NCI-H510A (cell line): ENCODE measurements at places on chromosomes 2 and 18.

DNA sequence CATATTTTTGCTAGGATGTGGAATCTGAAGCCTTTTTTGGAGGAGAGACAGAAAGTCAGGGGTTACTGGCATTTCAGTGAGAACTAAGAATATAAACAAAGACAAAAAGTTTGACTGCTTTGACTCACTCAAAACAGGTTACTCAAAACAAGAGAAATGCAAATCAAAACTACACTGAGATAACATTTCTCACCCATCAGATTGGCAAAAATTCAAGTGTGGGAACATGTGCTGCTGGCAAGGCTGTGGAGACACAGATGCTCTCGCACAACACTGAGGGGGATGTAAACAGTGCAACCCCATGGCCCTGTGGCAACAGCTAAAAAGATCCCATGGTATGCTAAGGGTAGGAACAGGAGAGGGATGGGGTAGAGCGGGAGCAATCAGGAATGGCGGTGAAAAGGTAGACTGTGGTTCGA lies 86.6 kb downstream of the DTNB start:
- DNase-seq: no peak

DNA sequence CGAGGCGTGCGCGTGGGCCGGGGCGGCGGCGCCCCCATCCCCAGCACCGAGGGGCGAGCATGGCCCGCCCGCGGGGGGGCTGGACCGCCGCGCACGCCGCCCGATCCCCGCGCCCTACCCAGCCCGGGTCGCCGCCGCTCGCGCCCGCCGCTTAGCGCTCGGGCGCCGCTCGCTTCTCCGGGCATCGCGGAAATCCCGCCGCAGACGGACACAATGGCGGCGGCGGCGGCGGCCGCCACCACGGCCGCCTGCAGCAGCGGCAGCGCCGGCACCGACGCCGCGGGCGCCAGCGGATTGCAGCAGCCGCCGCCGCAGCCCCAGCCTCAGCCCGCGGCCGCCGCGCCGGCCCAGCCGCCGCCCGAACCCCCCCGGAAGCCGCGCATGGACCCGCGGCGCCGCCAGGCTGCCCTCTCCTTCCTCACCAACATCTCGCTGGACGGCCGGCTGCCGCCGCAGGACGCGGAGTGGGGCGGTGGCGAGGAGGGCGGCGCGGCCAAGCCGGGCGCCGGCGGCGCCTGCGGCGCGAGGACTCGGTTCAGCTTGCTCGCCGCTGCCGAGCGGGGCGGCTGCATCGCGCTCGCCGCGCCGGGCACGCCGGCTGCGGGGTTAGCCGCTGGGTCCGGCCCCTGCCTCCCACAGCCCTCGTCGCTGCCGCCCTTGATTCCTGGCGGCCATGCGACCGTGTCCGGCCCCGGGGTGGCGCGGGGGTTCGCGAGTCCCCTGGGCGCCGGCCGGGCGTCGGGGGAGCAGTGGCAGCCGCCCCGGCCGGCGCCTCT lies 453 bp downstream of the CABLES1 start:
- DNase-seq: no peak

DNA sequence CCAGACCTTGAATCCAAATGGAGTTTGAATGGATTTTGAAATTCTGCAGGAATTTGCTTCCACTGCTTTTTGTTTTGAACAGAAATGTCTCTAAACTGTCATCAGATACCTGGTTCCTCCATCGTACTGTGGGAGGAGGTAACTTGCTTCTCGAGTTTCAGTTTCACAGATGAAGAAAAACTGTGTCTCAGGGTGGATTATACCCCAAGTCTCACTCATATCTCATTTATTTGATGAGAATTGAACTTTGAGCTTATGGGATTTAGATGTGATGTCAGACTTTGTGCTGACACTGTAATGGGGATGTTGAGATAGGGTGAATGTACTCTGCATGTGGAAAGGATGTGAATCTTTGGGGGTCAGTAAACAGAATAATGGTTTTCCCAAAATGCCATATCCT lies 107.5 kb downstream of the GORASP2 start:
- no peak for DNase-seq

DNA sequence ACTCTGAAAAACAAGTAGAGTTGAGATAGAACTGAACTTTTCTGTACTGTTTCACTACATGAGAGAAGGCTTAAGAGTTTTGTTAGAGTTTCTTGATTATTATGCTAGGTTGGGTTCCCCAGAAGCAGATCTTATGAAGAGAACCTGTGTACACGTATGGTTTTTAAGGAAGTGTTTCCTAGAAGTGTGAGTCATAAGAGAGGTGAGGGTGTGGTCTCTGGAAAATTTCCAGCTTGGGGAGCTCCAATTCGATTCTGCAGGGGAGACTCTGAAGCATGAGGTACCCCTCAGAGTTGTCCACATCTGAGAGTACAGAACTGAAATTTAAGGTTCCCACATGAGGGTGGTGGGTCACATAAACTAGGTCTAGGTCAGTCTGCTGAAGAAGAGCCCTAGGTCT lies 83.3 kb upstream of the MAP2 start:
- DNase-seq: no peak

DNA sequence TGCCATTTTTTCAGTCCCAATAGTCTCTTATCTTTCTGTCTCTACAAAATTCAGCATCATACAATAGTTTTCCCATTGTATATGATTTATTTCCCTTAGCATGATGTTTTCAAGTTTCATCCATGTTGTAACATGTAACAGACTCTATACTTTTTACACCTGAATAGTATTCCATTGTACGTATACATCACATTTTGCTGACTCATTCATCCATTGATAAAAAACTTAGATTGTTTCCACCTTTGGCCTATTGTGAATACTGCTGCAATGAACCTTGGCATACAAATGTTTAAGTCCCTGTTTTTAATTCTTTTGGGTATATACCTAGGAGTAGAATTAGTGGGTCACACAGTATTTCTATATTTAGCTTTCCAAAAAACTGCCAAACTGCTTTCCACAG lies 349.3 kb upstream of the CDH2 start:
- no peak for DNase-seq

- peak; percentile 59 for DNase-seq
Measured at GRCh38 chr2:209771474-209772289, at the start of gene UNC80. Gene UNC80 (plus strand): TSS chr2:209771832. CDS start chr2:209772073, 241 bp downstream.

GRCh38 chr2:55247025-55247424 lies 14.5 kb downstream of the RPS27A start:
- no peak for DNase-seq

GRCh38 chr2:189018631-189019030 lies 44.5 kb downstream of the COL3A1 start:
- no peak for DNase-seq
